ENCODE measurements at places on chromosomes 7 and 10. TPM values are rescaled to one million over a fixed set of nuclear protein-coding genes. Genes with fewer than 3 reads are reported as not detected.

SPACDR gene
- total RNA-seq = 0.85 TPM

MPP7 gene
- total RNA-seq = 23.7 TPM

SCART1 gene
- total RNA-seq = 1.4 TPM

ACTL6B gene
- not detected for total RNA-seq

GAD2 gene
- total RNA-seq = not detected

TAS2R5 gene
- total RNA-seq = 2.8 TPM

NUDT13 gene
- total RNA-seq = 0.72 TPM

GPR26 gene
- not detected for total RNA-seq

HOXA13 gene
- not detected for total RNA-seq

CTAGE8 gene
- total RNA-seq = 2.8 TPM

SPDYE6 gene
- total RNA-seq = not detected

CPED1 gene
- total RNA-seq = 0.96 TPM

GRM8 gene
- total RNA-seq = not detected

CNNM1 gene
- total RNA-seq = under 0.01 TPM

PTPRE gene
- total RNA-seq = 17.3 TPM

Data from tracheal epithelial cell (primary cell).